Endodermal cell (in vitro differentiated cells): ENCODE measurements at places on chromosomes 7 and 10. TPM values are rescaled to one million over a fixed set of nuclear protein-coding genes. Genes with fewer than 3 reads are reported as not detected.
A peak's percentile ranks its signal among the peaks of the same experiment; 100 is the strongest.

STEAP2 gene
- total RNA-seq: 10.9 to 11.9 TPM (median 11.0 TPM) in 3 replicates

BRAT1 gene
- 41.3 and 42.1 TPM in 2 replicates for total RNA-seq

AGR3 gene
- not detected in 2 replicates for total RNA-seq

PSD gene
- total RNA-seq: 8.3 to 18.8 TPM (median 11.4 TPM) in 3 replicates

OR9A2 gene
- not detected in 3 replicates for total RNA-seq

EFCAB10 gene
- 0.50 and 0.68 TPM in 2 replicates for total RNA-seq

CAMK2B gene
- 0.40 TPM in 1 of 3 replicates, not detected in the others for total RNA-seq

TBL2 gene
- 59.7 to 68.4 TPM (median 61.4 TPM) in 3 replicates for total RNA-seq

SYT15 gene
- total RNA-seq: 0.63 and 1.3 TPM in 2 replicates

SPDYE2B gene
- total RNA-seq: not detected in 3 replicates

DNA sequence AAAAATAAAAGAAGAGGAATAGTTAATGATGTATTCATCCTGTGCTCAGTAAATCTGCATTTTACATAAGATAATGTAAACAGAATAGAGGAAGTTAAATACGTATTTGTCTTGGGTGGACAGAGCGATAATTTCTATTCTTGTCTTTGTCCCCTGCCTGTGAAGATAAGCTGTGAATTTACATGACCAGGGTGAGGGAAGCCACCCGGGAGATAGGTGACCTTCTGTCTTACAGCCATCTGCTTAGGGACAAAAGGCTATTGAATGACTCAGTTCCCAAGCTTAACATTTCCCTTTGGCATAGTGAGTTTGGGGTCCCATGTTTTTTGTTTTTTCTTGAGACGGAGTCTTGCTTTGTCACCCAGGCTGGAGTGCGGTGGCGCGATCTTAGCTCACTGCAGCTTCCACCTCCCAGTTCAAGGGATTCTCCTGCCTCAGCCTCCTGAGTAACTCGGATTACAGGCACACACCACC is 88.7 kb upstream of the KCTD7 start:
- H3K4me3 ChIP-seq: no peak overlapping the region
- peaks cover 7% of the 10 kb centered on the region for H3K4me1 ChIP-seq
- no peak overlapping the region for H3K27ac ChIP-seq
- H3K36me3 ChIP-seq: peaks cover 15% of the 10 kb centered on the region

DNA sequence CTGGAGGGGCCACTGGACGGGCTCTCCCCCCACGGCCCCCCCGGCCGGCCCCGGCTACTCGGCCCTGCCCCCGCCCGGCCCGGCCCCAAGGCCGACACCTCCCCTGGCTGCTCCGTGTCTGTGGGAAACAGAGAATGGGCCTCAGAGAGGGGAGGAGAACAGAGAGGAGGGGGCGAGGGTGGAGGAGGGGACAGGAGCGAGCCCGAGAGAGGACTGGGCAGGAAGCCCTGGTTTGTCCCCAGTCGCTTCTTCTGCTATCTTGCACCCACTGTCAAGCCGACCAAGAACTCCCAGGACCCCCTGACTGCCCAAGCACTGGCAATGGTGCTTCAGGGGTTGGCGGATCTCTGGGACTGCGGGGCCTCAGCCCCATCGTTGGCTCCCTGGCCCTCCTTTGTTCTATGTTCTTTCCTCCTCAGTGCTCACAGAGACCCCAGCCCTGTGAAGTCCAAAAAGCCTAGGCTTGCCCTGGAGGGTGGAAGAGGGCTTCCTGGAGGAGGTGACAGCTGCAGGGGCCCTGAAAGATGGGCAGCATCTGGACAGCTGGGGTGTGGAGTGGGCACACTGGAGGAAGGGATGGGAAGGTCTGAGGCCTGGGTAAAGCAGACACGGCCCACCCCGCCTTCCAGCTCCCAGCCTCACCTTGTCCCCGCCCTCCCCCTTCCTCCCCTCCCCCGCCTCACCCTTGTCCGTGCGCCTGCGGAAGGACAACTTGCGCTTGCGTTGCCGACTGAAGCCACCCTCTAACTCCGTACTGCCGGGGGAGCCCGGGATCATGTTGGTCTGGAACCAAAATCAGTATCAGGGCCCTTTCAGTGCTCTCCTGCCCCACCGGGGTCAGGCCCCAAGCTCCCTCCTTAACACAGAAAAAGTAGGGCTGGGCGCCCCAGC is 30.1 kb downstream of the KCNH2 start:
- no peaks in the 10 kb centered on the region for H3K4me1 ChIP-seq
- DNase-seq: no peak
- H3K27me3 ChIP-seq: peaks cover 5% of the 10 kb centered on the region
- no peak overlapping the region for H3K4me3 ChIP-seq
- no peaks in the 10 kb centered on the region for H3K36me3 ChIP-seq

GRCh38 chr10:35271086-35271858 is 65.0 kb upstream of the CCNY start:
- no peaks in the 10 kb centered on the region for H3K27me3 ChIP-seq
- no peaks in the 10 kb centered on the region for H3K4me1 ChIP-seq
- H3K4me3 ChIP-seq: no peak overlapping the region
- H3K36me3 ChIP-seq: no peaks in the 10 kb centered on the region
- peak overlapping the region; percentile 49 for H3K27ac ChIP-seq

DNA sequence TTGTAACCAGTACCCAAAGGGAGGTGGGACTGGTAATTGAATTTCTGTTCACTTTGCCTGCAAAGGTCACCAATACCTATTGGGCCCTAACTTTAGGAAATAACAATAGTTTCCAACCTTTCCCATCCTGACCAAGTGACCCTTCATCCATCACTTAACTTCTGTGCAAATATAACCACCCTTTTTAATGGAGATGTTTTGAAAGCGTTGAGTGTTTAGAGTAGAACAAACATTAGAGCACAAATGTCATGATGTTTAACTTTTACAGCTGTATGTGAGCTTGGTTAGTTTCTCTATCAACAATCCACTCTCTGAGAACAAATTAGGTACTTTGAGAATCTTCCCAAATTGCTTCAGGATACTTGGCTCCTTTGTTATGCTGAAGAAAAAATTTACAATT is 66.4 kb downstream of the MET start:
- no peaks in the 10 kb centered on the region for H3K4me1 ChIP-seq
- no peak overlapping the region for H3K4me3 ChIP-seq
- H3K36me3 ChIP-seq: no peaks in the 10 kb centered on the region
- DNase-seq: no peak
- H3K27me3 ChIP-seq: no peaks in the 10 kb centered on the region

GRCh38 chr10:122141821-122142640 is 129.1 kb upstream of the BTBD16 start:
- H3K4me1 ChIP-seq: peaks cover 7% of the 10 kb centered on the region
- no peak overlapping the region for H3K4me3 ChIP-seq
- H3K36me3 ChIP-seq: peaks cover 17% of the 10 kb centered on the region
- peak overlapping the region; percentile 24 for H3K27ac ChIP-seq
- H3K27me3 ChIP-seq: no peaks in the 10 kb centered on the region

- no peak for DNase-seq
- no peak overlapping the region for H3K27ac ChIP-seq
Observed at GRCh38 chr10:74078037-74078436, 72.6 kb downstream of the AP3M1 start.

- H3K4me1 ChIP-seq: peaks cover 7% of the 10 kb centered on the region
- no peaks in the 10 kb centered on the region for H3K36me3 ChIP-seq
- no peaks in the 10 kb centered on the region for H3K27me3 ChIP-seq
- no peak overlapping the region for H3K4me3 ChIP-seq
- DNase-seq: peak; percentile 71
- no peak overlapping the region for H3K27ac ChIP-seq
Observed at GRCh38 chr7:30116771-30117170, 18.0 kb upstream of the MTURN start.

DNA sequence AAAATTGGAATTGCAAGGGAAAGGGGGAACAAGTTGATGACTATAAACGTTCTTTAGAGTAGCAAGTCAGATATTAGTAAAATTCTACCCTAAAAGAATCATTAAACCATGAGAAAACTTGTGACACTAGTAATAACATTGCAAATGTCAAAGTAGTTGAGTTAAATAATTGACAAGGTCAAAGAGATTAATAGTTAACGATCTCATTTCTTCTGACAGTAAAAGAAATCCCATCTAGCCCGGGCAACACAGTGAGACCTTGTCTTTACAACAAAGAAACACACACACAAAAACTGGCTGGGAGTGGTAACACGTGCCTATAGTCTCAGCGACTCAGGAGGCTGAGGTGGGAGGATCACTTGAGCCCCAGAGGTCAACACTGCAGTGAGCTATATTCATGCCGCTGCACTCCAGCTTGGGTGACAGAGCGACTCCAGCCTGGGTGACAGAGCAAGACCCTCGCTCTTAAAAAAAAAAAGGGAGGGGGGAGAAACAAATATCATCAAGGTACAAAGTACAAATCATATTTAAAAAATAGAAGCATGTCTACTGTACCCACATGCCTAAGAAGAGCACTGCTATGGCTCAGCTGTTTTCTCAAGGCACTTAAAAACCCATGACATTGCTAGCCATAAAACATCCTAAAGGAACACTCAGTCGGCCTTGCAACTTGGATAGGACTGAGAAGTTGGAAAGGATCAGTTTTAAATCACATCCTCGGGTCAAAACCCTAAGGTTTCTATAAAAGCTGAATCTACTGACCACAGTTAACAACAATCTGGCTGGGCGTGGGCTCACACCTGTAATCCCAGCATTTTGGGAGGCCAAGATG is 401.1 kb downstream of the PARD3 start:
- no peaks in the 10 kb centered on the region for H3K27me3 ChIP-seq
- H3K4me1 ChIP-seq: peaks cover 4% of the 10 kb centered on the region
- H3K27ac ChIP-seq: no peak overlapping the region
- DNase-seq: no peak

GRCh38 chr10:121975295-121976086 is 474 bp upstream of the NSMCE4A start:
- peaks cover 10% of the 10 kb centered on the region for H3K36me3 ChIP-seq
- H3K4me1 ChIP-seq: no peaks in the 10 kb centered on the region
- no peak for DNase-seq
- peak overlapping the region; percentile 94 for H3K4me3 ChIP-seq
- H3K27ac ChIP-seq: peak overlapping the region; percentile 93

DNA sequence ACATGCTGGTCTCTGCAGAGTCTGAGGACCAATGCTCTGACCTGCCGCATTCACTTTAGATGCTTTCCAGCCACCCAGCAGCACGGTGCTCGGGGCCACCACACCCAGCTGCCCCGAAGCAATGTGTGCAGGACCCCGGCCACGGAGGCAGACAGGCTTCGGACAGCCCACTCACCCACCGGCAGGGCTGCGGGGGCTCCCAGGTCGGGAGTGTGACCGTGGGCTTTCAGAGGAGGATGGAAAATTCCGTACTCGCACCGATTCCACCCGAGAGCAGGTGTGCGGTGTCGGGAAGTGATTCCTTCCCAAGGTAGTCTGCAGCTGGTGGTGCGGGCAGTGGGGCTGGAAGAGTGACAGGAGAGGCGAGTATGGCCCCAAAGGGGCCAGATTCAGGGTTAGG is 190.9 kb downstream of the DNAJB6 start:
- H3K27me3 ChIP-seq: no peaks in the 10 kb centered on the region
- H3K4me1 ChIP-seq: no peaks in the 10 kb centered on the region
- no peak overlapping the region for H3K27ac ChIP-seq
- H3K36me3 ChIP-seq: no peaks in the 10 kb centered on the region

DNA sequence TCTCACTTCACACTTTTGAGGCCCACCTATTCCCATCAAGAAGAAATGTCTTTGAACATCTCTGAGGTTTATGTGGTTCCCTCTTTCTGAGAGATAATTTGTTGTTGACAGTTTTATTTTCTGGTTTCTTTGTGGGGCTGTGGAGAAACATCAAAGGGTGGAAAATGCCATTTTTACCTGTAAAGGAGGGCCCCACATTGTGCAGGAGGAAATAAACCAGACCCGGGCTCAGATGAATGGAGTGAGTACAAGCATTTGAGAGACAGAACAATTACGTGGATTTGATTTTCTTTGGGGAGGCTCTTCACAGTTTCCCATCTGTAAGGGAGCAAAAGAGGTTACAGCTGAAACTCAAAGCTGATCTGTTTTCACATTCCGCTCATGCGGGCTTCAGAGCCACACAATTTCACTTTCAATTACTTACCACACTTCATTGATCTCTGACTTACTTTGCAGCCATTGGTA is 29.8 kb downstream of the ITPRIP start:
- H3K27ac ChIP-seq: no peak overlapping the region
- DNase-seq: no peak
- H3K4me3 ChIP-seq: no peak overlapping the region
- no peaks in the 10 kb centered on the region for H3K4me1 ChIP-seq

DNA sequence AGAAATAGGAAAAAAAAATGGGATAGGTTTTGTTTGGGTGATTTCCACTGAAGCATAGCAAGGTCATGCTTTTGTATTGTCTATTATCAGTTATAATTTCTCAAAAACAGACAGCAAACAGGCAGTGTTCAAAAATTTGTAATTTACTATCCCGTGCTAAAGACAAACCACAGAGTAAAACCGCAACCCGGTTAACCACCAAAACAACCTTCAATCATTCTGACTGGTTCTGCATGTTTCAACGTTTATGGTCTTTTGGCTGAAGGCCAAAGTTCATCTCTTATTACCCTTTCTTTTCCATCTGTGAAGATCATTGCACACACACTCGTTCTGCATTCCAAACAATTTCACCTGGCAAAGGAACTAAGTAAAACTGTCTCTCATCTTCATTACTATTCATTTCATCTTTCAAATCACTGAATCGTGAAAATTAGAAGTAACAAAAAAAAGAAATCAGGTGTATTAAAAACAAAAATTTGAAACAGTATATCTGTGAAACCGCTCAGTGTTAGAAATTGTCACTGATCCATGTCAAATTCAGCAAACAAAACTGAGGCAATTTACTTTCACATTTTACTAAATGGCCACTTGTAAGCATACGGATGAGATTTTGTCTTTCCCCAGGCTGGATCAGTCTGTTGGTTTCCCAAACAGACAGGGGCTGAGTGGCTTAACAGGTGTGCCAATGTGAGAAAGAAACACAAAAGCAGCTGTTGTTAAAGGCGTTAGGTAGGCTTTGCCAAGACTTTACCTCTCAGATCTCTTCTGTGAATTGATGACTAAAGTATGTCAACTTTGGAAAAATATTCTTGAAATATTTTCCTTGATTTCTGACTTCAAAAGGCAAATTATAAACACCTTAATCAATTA is 539.6 kb downstream of the CNTNAP2 start:
- no peaks in the 10 kb centered on the region for H3K27me3 ChIP-seq
- no peak for DNase-seq
- H3K4me3 ChIP-seq: no peak overlapping the region
- no peaks in the 10 kb centered on the region for H3K36me3 ChIP-seq
- H3K27ac ChIP-seq: no peak overlapping the region

- peaks cover 3% of the 10 kb centered on the region for H3K4me1 ChIP-seq
- H3K4me3 ChIP-seq: no peak overlapping the region
- no peaks in the 10 kb centered on the region for H3K36me3 ChIP-seq
- DNase-seq: no peak
Observed at GRCh38 chr7:46651561-46652088, 730.6 kb upstream of the IGFBP3 start.

GRCh38 chr10:132415956-132416355 is 19.0 kb downstream of the PWWP2B start:
- H3K4me3 ChIP-seq: no peak overlapping the region
- no peak overlapping the region for H3K27ac ChIP-seq
- no peak for DNase-seq

- DNase-seq: no peak
- no peaks in the 10 kb centered on the region for H3K36me3 ChIP-seq
- H3K4me3 ChIP-seq: no peak overlapping the region
- no peaks in the 10 kb centered on the region for H3K4me1 ChIP-seq
- no peak overlapping the region for H3K27ac ChIP-seq
Observed at GRCh38 chr7:139328375-139328774, 12.8 kb upstream of the FMC1 start.
